ENCODE measurements at places on chromosomes 5 and 9. TPM values are rescaled to one million over a fixed set of nuclear protein-coding genes. Genes with fewer than 3 reads are reported as not detected.

Gene OR13C9
- not detected for total RNA-seq

Gene IL3
- not detected for total RNA-seq

Gene LHX2
- total RNA-seq = not detected

Gene CBY3
- 1.4 TPM for total RNA-seq

Gene FAM193B
- total RNA-seq = 76.6 TPM

GRCh38 chr5:143635888-143636287 lies 176.1 kb upstream of the HMHB1 start:
- DNase-seq = no peak

DNA sequence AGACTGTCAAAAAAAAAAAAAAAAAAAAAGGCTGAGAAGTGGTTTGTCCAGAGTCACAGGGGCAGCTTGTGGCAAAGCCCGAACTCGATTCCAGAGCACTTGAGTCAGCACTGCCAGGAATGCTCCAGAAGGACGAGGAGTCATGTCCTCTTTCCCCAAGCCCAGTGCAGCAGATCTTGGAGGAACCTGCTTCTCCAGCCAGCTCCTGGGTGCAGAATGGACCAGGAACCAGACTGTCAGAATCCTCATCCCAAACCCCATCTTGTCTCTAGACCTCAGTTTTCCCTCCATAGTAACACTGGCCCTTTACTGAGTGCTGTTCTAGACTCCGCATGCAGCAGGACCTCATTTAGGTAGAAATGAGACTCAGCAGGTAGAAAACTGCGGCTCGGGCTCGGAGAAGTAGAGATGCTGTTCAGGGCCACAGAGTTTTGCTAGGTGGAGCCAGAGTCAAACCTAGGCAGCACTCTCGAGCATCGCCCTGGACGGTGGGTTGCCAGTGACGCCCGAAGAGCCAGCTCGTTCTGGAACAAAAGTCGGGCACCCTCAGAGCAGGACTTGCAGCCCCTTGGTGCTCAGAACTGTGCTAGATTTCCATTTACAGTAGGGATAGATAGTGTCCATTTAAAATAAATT lies 15.4 kb downstream of the CD74 start:
- DNase-seq = no peak

GRCh38 chr5:38473008-38473407 lies 83.4 kb downstream of the LIFR start:
- no peak for DNase-seq

DNA sequence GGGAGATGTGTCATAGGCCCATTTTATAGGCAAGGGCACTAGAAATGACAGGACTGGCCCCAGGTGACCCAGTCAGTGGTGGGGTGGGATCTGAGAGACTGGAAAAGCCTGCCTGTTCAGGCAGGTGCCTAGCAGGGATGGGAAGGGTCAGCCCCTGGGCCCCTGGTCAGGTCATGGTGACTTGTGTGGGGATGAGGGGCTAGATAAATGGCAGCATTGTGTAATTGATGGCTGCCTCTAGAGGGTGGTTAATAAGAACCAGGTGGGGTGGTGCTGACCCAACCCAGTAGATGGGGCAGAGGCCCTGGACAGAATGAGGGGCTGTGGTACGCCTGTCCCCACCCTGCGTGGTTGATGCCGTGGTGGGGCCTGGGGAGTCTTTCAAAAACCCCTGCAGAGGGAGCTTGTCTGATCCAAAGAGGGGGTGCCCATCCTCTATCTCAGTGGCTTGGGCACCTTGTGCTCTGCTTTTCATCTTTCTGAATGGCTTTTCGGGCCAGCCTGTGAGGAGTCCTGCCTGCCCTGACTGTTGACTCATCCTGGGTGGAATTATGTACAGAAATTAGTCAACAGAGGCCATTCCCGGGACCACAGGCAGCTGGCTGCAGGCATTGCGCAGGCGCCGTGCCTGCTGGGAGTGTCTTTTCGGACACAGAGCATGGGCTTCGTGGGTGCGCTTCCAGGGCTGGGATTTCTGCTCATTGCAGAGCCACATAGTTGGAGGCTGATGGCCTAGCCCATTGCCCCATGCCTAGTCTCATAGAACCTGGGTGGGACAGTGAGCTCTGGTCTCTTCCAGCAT lies 93.6 kb upstream of the PITX1 start:
- no peak for DNase-seq

- no peak for DNase-seq
Observed at GRCh38 chr9:119307471-119307870, 61.8 kb downstream of the BRINP1 start.

DNA sequence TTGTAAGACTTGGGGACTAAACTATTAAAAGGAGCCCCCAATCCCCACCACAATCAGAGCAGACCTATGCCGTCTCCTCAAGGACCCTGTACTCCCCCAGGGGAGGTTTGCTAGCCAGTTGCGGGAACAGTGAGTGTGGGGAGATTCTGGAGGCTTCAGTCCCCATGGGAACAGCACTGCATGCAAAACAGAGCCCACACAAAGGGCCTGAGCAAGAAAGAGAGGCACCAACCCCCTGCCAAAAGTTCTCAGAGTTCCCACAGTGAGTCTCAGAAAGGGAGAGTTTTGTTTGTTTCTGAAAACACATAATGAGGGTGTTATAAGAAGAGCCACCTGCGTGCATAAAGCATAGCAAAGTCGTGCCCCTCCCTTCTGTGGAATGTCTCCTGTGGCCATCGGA lies 56.6 kb downstream of the CFAP90 start:
- DNase-seq = no peak

- DNase-seq = no peak
Observed at GRCh38 chr9:3962496-3962895, 337.4 kb downstream of the GLIS3 start.

GRCh38 chr9:88399966-88400365 lies 11.7 kb downstream of the SPIN1 start:
- no peak for DNase-seq

DNA sequence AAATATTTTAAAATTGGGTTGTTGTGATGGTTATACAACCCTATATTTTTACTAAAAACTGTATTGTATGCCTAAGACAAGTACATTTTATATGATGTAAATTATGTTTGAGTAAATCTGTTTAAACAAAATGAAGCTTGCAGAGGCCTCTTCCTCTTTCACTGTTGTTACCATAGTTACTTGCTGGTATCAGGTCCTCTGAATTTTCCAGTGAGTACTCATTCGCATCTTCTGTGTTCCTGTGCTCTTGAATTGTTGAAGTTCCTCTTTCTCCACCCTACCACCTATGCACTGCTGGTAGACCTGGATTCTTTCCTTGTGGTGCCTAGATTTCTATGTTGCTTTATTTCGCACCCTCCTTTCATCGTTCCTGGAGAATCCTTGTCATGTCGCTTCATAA lies 938.5 kb upstream of the ACO1 start:
- no peak for DNase-seq

DNA sequence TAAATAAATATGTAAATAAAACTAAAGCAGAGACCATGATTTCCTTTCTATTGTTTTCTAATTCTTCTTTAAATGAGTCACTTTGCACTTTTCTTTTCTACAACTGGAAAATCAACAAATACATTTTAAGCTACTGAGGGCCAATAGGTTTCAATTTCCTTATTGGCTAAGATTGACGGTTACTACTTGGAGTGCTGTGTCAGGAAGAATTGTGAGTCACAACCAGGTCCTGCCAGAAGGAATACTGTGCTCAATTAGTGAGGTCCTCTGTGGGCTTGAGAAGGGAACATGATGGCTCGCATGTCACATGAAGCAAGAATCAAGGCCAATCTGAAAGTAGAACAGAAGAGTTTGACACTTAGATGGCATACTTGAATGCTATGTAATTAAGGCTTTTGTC lies 110.8 kb downstream of the HMHB1 start:
- DNase-seq = no peak

- DNase-seq = no peak
Observed at GRCh38 chr9:91905991-91906469, 44.0 kb downstream of the ROR2 start.

DNA sequence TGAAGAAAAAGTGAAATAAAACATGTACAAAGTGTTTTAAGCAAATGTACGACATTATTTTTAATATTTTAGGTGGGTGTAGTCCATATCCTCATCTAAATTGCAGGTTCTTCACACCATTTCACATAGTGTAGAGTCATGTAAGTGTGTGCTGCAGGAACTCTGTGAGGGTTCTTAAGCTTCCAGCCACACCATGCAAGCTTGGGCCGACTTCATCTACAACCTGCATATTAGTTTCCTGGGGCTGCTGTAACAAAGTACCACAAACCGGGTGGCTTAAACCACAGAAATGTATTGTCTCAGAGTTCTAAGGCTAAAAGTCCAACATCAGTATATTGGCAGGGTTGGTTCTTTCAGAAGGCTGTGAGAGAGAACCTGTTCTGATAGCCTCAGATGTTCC lies 10.2 kb downstream of the PAM start:
- DNase-seq = no peak
